ENCODE measurements at places on chromosomes 6 and 20.

- no peak for DNase-seq
These were observed 99.2 kb upstream of the FOXP4 start for GRCh38 chr6:41446907-41447545.

DNA sequence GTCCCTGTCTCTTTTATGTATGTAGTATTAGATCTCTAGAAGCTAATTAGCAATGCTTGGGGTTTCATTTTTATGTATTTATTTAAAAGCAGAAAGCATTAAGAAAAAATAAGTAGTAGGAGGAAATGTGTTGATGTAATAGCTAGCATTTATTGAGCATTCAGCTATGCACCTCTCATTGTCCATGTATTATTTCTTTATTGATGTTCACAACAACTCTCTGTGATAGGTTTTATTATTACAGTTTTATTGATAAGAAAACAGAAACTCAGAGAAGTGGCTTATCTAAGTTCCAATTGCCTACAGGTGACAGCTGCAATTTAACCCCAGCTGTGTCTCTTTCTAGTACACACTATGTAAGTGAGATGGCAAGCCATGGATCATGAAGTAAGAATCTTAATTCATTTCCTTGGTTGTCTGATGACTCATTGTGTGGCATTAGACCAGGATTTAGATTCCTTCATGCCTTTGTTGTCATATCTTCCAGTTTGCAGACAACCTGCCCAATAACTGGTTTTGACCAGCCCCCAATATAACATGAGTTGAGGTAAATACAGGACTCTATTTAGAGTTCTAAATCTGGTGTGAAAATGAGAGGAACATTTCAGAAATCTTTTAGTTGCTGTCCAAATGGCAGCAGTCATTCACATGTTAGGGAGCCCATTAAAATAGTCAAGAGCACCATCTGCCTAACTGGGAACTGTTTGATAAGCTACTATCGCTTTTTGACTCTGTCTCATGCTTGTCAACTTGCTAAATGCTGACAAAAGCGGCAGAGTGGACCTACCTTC lies 170.8 kb upstream of the PHACTR1 start:
- DNase-seq: no peak

DNA sequence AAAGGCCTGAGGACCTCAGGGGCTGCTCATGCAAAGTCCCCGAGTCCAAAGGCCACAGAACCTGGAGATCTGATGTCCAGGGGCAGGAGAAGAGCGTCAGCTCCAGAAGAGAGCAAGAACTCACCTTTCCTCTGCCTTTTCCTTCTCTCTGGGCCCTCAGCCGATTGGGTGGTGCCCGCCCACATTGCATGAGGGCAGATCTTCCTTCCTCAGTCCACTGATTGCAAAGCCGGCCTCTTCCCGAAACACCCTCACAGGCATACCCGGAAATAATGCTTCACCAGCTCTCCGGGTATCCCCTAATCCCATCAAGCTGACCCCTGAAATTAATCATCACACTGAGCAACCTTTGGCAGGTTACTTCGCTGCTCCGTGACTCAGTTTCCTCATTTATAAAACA lies 33.4 kb downstream of the SPDEF start:
- no peak for DNase-seq

DNA sequence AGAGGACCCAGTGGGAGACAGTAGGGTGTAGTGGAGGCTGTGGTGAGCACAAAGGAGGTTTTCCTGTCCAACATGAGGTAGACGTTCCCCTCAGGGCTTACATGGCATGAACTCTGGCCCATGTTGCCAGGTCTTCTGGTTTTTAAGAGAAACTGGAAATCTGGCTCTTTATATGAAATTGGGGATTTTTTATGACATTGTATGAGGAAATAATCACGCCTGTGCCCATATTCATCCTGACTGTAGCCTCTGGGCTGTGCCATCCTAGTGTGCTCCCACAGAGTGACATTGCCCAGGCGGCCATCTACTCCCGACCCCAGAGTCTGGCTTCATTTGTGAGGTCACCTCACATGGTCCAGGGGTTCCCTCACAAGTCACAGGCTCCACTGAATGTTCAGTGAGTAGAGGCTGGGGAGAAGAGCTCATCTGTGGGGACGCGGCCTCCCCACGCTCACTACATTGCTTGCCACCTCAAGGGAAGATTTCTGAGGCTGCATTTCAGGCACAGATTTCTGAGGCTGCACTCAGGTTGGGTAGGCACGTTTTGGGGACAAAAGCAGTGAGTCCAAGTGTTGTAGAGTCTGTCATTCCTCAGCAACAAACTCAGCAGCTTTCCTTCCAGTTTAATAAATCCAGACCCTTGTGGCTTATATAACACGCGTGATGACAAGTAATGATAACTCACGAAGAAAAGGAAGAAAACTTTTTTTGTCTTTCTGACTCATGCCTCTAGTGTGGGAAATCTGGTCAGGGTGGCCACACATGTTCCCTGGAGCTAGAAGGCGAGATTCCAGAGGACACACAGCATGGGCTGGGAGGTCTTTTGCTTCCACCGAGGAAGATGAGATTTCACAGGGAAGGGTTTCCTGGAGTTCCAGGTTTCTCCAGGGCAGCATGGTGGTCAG lies 41.7 kb downstream of the SLC24A3 start:
- no peak for DNase-seq

GRCh38 chr6:160156842-160157241 lies 35.2 kb downstream of the SLC22A1 start:
- no peak for DNase-seq

GRCh38 chr20:53834062-53834442 lies 236.3 kb downstream of the BCAS1 start:
- no peak for DNase-seq

DNA sequence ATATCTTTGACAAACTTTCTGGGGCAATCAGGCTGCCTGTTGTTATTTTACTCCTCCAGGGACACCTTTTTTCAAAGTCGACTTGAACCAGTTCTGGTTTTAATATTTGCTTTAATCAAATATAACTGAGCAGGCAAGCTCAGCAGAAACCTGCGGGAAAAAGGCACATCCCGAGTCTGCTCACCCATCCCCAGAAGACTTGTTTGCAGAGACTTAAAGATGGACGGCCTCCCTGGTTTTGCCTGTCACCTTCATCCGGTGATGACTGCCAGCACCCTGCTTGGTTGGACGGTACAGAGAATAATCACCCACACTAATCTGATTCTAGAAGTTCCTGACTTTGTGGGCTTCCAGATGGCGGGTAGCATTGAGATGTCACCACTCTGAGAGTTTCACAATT lies 36.8 kb downstream of the PPP1R3G start:
- DNase-seq: no peak

- no peak for DNase-seq
These were observed 22.1 kb upstream of the ADGRF1 start for GRCh38 chr6:47064274-47064673.

- no peak for DNase-seq
These were observed 218.7 kb downstream of the TRDN start for GRCh38 chr6:123418071-123418470.

DNA sequence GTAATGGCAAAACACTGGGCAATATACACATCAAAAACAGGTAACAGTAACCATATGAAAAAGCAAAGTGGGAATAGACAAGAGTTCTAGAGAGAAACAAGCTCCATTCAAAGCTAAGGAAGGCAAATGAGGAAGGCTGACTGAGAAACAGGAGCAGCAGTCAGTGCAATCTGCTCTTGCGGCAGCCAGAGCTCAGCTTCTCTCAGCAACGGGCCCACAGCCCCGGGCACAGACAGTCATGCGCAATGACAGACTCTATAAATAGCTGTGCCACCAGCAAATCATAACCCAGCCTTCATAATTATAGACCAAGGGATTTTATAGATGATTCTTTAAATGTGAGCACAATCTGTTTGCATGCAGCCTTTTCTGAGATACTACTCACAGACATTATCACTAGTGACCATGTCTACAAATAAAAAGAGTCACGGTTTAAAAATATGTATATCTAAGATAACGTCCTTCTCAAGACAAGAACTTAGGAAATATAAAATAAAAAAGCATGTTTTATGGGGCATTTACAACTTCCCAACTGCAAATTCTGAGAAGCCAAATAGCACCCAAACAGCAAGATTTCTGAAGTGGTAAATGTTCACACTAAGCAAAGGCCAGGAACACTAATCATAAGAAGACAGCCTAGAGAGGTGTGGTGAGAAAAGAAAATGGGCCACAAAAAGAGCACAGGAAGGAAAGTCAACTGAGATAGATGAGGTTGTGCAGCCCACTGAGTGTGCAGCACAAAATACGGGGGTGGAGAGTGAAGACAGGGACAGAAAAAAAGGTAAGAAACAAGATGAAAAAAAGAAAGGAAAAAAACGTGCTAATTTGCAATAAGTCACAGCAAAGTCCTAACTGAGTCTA lies 39.9 kb upstream of the BEND6 start:
- no peak for DNase-seq

- no peak for DNase-seq
These were observed 231.6 kb downstream of the FNDC1 start for GRCh38 chr6:159400826-159401225.

DNA sequence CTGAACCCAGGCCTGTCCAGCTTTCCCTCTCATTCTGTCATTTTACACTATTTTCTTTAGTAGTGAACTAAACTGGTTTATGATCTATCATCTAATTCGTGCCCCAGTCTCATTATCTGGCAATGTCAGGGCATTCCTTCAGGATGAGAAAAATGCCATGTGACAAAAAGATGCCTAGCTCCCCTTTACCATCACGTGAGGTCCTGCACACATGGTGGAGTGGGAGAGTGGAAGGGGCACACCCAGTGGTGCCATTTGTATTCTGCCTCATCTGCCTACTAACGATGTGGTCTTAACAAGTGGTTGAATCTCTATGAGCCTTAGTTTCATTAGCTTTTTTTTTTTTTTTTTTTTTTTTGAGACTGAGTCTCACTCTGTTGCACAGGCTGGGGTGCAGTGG lies 41.2 kb downstream of the CDC5L start:
- no peak for DNase-seq

GRCh38 chr20:36824142-36824940 lies 50.8 kb upstream of the DSN1 start:
- DNase-seq: no peak

DNA sequence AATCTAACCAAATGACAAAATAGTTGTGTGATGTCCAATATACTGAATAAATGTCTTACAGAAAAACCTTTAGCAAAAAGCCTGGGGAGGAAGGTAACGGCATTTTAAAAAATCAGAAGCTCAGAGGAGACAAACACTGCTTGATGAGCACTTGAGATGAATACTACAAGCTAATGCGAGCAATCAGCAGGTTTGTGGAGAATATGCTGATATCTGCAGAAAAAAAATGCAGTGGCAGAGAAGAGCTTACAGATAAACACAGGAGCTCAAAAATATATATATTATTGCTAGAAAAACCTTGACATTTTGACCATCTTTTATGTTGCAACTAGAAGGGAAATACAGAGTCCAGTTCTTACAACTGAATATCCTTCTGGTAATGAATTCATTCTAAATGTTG lies 972.7 kb downstream of the KIF16B start:
- DNase-seq: no peak

DNA sequence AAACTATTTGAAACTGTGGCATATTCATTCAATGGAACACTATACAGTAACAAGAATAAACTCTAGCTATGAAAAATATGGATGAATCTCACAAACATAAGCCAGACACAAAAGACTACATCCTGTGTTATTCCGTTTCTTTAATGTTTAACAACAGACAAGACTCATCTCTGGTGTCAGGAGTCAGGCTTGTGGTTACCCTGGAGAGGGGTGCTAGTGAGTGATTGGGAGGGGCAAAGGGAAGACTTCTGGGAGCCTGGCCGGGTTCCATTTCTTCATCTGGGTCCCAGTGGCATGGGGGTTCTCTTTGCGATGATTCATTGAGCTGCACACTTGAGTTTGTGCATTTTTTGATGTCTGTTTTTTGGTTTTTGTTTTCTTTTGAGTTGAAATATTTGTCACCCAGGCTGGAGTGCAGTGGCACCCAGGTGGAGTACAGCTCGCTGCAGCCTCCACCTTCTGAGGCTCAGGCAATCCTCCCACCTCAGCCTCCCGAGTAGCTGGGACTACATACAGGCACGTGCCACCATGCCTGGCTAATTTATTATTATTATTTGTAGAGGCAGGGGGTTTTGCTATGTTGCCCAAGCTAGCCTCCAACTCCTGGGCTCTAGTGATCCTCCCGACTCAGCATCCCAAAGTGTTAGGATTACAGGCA lies 21.2 kb upstream of the TTPAL start:
- DNase-seq: no peak

- no peak for DNase-seq
These were observed 14.5 kb upstream of the RGS17 start for GRCh38 chr6:153145591-153145990.

GRCh38 chr6:149857541-149857940 lies 6.6 kb downstream of the LRP11 start:
- DNase-seq: no peak

DNA sequence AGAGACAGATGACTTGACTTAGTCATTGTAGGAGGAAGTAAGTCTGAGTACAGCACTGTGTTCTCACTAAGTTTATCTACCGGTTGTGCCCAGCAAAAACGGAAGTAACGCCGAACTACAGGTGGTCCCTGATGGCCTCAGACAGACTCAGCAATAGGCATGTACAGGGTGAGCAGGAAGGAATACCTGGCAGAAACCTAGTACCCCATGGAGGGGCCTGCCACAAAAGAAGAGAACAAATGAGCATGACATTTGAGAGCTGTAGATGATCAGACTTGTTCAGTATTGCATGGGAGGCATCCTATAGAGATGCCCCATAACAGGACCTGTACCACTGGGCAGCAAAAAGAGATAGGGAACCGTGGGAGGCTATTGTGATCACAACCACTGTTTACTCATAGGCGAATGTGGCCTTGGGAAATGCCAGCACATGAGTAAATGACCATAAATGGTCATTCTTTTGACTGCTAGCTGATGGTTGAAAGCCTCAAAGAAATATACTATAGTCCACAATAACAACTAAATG lies 106.4 kb upstream of the TAB2 start:
- DNase-seq: no peak

GRCh38 chr20:52809003-52809402 lies 163.2 kb upstream of the TSHZ2 start:
- DNase-seq: no peak

DNA sequence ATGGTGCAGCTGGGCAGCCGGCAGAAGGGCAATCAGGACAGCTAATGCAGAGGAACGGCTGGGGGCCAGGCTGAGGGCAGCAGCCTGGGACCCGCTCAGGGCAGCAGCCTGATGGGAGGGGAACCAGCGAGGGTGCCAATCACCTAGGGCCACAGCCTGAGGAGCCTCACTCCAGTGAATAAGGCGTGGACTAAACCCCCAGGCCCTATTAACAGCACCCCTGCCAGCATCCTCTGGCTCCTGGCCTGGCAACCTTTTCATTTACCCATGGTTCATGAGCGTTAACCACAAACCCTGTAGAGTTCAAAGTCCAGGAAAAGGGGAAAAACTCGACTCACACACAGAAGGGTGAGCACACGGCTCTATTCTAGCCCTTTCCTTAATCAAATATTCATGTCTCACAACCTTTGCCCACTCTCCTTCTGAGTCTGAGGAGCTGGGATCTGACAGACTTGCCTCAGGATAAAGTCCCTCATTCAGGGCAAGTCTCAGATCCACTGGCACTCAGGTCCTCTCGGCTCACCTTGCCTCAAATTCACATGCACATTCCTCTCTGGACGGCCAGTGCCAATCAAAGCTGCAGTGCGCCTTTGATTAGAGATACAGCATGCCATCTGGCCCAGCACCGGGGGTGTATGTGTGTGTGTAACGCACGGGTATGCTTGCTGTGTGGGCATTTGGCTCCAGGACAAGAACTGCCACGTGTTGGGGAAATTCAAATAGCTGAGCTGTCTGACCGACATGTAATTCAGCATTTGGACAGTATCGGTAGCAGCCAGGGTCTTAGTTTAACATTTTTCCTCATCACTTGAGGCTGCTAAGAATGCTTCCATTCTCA lies 86.9 kb upstream of the TRAF3IP2 start:
- no peak for DNase-seq

Measured in T-helper 17 cell (primary cell).